Small intestine (tissue), 16 donors: ENCODE measurements at places on chromosomes 11 and 22.

DNA sequence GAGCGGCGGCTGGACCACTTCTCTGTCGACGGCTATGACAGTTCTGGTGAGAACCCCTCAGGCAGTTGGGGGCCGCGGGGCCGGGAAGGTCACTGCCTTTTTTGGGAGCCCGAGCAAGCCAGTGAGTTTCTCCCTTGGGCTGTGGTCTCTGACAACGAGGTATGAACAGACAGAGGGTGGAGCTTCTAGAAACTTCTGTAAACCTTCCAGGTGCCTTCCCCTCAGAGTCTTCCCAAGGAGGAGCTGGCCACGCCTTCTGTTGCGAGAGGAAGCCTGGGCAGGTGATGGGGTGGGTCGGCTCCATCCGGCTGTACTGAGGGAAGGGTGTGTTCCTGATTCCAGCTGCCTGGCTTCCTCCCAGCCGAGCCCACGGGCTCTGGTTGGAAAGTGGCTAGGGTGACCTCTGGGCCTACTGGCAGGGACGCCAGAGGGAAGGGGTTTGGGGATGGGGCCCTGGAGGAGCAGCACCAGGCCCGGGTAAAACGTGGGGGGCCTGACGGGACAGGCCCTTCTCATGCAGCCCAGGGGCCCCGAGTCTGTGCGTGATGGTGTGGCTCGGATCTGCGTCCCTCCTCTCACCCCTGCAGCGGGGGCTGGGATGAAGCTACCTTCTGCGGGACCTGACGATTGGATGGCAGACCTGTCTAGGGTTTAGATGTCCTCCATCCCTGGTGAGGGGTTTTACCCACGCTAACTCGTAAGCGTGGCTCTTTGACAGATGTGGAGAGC, 110.8 kb downstream of the KCNQ1OT1 start:
- no peak for DNase-seq

GRCh38 chr11:74680703-74681531, 50.3 kb downstream of the CHRDL2 start:
- no peak for DNase-seq

DNA sequence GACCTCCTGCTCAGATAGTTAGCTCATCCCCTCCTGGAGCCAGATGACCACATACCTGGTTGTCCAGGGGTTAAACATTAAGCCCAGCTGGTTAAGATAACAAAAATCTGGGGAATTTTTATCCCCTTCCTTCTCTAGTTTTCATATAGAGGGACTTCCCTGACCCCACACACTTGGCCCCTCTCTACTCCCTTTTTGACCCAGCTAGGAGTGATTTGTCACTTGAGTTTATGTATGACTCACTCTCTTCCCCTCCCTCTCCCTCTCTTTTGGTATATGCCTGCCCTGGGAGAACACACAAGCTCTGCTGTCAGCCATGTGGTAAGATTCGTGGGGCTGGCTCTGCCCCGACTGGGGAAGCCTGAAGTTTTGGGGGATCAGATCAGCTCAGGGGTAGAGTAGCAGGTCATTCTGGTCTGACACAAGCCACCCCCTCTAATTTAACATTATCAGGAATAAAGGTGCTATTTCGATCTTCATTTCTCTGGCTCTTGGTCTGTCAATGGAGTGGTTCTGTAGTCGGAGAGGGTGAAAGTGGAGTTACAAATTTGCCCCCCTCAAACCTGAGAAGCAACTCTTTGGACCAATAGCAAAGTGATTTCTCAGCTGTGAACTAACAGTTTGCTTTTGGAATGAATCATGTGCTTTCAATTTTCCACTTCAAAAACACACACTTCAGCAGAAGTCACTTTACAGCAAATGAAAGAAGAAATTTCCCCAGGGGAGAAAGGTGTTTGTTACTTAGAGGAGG, 415.3 kb upstream of the CADM1 start:
- peak; percentile 17 for DNase-seq

- DNase-seq = no peak
Measured at GRCh38 chr22:45493286-45493771, 9.4 kb upstream of the FBLN1 start.

- no peak for DNase-seq
Measured at GRCh38 chr11:69702769-69703452, 911 bp downstream of the FGF19 start.

- no peak for DNase-seq
Measured at GRCh38 chr11:76159983-76160661, 46.2 kb downstream of the WNT11 start.

DNA sequence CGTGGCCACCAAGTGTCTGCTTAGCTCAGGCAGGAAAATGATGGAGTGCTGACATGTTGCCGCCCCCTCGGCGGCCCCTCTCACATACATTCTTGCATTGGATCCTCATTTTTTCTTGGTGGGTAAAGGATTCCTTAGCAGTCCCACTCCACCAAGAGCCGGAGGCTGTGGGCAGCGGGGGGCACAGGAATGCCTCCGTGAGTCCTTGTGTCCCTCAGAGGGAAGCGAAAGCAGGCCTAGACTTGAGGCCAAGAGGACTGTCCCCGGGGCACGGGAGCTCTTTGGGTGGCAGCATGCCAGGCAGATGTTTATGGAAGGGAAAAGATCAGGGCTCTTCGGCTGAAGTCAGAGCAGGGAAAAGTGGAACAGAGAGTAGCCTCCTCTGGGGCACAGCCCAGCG, 21.6 kb downstream of the LRFN4 start:
- DNase-seq = no peak

DNA sequence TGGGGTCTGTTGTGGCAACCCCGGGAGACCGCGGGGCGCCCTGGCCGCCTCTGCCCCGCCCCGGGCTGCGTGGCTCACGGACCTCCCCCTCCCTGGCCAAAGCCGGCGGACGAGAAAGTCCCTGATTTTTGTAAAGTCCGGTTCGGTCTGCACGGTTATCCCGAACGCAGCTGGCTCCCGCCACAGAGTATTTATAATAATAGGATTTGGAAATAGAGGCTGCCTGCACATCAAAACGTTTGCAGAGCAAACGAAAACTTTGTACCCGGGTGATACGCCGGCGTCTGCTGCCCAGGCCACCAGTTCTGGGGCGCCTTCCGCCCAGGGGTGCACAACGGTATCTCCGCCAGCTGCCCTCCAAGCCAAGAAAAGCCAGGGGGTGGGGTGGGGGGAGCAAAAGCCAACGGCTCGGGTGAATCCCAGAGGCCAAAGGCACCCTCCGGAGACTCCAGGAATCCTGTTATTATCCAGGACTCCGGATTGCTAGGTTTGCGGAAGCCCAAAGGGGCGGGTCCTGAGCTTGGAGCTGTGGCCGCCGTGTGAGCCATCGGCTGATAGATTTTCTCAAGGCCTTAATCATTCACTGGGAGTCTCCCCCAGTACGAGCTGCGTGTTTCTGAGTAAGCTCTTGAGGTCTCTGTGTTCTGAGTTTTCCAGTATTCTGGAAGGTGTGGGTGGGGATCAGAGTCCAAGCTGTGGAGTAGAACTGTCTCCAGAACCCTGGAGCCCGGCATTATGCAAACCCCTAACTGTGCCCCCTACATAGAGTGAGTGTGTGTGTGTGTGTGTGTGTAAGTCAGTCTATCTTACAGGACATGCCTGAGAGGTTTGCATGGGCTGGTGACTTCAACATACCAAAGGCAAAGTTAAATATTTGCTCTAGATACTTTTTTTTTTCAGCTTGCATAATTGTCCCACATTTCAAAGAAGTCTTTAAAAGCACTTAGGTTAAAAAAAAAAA, 673 bp upstream of the SHANK2 start:
- DNase-seq = peak; percentile 75
